ENCODE measurements at places on chromosomes 16 and 17.

GRCh38 chr17:4796552-4796920 lies 572 bp downstream of the PSMB6 start:
- DNase-seq = no peak

- no peak for DNase-seq
These were observed 134.4 kb downstream of the SKAP1 start for GRCh38 chr17:48295362-48296288.

DNA sequence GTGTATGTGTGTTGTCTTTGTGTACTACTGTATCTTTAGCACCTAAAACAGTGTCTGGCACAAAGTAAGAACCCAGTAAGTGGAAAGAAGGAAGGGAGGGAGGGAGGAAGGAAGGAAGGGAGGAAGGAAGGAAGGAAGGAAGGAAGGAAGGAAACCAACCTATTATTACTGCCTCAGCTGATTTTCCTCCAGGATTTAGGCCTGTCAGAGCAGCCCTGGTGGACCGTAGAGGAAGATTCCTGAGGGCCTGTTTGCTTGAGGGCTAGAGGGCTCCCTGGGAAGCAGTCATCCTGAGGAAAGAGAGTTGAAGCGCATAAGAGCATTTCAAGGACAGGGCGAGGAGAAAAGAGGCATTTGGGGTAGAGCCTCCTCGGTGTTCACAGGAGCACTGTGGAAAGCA lies 61.5 kb downstream of the WSB1 start:
- DNase-seq = no peak

- no peak for DNase-seq
These were observed 20.1 kb downstream of the NDEL1 start for GRCh38 chr17:8455665-8456209.

GRCh38 chr17:71942626-71943025 lies 178.2 kb upstream of the SOX9 start:
- no peak for DNase-seq

GRCh38 chr17:45895969-45896785 lies 1.8 kb downstream of the MAPT start:
- DNase-seq = no peak

DNA sequence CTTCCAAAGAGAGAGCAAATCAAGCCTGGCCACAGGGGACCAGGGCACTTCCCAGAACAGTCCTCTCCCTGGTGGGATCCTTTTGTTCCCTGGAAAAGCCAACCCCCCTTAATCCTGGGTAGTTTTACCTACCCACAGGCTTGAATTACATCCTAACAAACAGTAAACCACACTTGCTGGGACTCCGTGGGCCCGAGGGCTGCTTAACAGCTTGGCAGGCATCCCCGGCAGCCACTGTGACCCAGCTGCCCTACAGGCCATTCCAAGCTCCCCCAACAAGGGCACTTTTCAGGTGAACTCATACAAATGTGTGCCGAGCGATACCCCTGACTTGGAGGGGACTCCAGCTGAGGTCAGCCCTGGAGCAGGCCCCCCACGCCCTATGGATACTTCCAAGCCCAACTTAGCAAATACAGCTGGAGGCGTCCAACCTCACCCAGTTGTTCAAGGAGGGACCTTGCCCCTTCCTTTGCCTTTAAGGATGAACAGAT lies 26.4 kb downstream of the ADCY9 start:
- no peak for DNase-seq

DNA sequence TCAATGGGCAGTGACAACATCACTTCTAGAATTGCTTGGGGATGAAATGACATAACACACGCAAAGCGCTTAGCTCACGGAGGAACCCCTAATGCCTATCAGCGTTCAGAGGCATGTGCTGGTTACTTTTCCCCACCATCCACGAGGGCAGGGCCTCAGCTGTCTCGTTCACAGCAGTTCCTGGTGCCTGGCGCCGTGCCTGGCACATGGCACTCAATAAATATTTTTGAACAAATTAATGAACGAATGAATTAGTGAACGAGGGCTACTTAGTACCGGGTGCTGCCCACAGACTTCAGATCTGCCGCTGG lies 14.1 kb upstream of the CIBAR2 start:
- DNase-seq = no peak

DNA sequence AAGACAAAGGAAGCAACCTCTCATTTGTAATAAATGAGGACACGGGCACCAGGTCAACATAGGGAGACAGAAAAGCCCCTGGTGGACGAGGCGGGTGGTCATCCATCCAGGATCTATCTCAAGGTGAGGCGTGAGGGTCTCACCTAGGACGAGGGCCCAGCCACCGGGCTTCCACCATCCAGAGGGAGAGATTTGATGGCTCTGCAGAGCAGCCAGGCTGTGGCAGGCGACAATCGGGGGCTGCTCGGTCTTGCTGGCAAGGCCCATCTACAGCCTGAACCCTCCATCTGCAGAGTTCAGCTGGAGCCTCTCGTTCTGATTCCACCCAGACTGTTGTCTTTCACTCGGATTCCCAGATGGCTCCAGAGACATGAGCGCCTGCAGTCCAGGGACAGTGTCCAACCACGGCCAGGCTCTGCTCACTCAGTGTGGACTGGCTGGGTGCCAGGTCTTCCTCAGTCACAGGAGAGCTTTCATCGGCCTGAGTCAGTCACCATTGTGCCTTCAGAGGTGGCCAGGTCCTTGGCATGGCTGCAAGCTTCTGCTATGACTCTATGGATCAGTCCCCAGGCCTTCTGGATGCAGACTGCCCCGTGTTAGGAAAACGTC lies 5.9 kb downstream of the LITAFD start:
- DNase-seq = no peak

DNA sequence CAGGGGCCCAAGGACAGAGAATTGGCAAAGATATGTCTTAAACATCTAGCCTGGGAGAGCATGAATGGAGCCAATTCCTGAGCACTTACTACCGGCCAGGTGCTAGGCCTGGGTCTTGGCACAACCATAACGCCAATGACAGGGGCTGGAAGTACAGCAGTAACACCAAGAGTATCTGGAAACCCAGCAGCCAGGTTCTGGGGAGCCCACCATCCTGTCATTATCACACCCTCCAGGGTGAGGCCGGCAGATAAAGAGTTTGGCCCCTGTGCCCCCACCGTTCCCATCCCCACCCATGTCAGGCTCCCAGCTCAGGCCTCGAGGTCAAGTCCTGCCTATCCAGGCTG lies 508 bp upstream of the TMC8 start:
- no peak for DNase-seq

- DNase-seq = no peak
These were observed 26.3 kb downstream of the GINS3 start for GRCh38 chr16:58418601-58419000.

- DNase-seq = no peak
These were observed 77.7 kb downstream of the NETO2 start for GRCh38 chr16:47065766-47066688.

DNA sequence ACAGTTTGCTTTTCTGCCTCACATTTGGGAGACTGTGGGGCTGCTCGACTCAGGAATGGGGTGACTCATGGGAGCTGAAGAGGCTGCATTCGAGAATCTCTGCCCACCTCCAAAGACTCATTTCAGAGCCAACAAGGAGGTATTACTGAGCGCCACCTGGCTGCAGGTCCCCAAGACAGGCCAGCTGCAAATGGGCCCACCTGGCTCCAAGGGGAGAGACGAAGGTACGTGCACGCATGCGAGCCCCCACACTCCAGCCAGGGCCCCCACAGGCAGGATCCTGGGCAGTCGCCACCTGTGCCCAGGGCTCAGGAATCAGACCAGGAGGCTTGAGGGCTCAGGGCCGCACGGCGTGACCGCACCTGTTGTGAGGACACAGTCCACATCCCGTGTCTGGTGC lies 6.0 kb downstream of the HAGHL start:
- no peak for DNase-seq

DNA sequence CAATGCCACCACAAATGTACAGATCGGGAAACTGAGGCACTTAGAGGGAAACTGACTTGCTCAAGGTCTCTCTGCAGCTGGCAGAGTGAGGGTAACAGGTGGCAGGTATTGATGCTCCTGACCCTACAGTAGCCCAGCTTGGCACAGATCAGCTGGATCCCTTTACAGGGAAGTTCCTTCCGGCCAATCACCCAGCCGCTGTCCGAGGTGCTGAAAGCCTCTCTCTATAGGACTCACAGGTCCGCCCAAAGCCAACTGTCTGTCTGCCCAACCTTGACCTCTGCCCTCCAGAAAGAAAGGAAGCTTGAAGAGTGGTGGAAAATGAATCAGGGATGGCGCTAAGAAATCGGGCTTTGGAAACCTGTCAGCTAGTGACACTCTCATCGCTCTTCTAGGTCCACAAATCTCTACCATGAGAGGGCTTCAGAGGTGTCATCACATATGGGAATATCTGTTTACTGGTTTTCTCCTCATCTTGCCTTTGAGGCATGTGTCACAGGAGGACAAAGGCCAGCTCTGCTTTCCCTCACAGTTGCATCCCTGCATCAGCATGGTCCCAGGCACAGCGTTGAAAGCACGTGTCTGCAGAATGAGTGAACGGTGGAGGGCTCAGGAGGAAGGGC lies 246.2 kb downstream of the KATNIP start:
- DNase-seq = no peak

DNA sequence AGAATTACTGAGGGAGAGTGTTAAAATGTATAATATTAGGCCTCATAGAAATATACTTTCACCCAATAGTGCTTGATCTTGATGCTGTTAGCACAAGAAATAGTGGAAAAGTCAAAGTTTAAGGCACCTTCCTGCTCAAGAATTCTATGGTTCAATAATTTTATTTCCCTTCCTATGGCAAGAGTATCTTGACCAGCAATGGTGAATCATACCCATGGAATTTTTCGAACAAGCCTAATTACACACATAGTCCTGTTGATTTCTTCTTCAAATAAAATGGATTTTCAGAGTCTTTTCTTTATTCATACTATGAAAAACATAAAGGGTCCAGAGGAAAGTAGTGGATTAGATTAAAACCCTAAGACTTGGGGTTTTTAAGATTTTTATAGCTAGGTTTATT lies 810.6 kb downstream of the CDH11 start:
- no peak for DNase-seq

DNA sequence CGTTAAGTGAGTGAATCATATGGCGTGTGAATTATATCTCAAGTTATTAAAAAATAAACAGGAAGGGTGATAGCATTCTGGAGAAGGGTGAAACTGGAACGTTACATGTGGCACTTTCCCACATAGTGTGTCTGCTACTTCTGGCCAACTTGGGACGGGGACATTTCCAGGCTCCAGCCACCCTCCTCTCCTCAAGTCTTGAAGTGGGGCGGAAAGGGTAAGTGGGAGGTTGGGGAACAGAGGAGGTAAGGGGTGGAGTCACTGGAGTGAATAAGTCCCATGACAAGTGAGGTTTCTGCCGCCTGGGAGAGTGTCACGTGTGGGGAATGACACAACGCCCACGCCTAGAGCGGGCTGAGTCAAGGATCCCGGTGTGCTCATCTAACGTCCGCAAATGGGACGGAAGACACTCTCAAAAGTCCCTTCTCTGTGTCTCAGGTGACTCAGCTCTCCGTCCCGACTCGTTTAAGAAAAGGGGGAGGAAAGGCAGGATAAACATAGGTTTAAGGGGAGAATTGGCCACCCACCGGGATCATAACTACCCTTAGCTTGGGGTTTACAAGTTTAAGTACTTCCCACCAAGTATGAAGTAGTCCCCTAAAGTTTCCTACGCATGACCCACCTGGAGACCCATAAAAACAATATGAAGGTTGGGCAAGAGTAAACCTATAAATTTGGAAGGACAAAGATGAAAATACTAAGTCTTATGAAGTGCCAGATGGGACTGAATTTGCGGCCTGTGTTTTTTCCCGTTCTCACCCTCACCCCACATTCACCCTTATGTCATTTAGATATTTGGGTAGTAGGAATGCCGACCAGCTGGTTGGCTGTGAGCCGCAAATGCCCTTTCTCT lies 1.2 kb upstream of the SPAG9 start:
- peak; percentile 77 for DNase-seq

GRCh38 chr16:52497067-52497816 lies 49.7 kb downstream of the TOX3 start:
- DNase-seq = no peak

- peak; percentile 43 for DNase-seq
These were observed 7.0 kb downstream of the DHX40 start for GRCh38 chr17:59572301-59572924.

DNA sequence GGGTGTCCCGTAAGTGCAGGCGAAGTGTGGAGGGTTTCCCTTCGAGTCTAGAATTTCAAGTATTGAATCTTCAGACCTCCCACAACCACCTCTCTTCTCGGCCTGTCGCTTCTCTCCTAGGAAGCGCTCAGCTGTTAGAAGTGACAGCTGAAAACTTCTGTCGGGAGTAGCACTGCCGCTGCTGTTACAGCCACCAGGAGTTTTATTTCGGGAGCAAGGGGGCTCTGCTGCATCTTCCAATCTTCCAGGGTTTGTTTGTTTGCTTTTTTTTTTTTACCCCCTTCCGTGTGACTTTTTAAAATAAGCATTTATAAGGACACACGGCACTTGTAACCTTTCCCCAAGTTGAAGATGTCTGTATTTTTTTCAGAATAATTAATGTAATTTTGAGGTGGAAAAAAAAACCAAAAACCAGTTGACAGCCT lies 767 bp downstream of the RPS6KB1 start:
- peak; percentile 5 for DNase-seq

GRCh38 chr17:51221322-51221721 lies 38.5 kb downstream of the MBTD1 start:
- no peak for DNase-seq

- no peak for DNase-seq
These were observed 8.7 kb downstream of the CACNG5 start for GRCh38 chr17:66843627-66844026.

DNA sequence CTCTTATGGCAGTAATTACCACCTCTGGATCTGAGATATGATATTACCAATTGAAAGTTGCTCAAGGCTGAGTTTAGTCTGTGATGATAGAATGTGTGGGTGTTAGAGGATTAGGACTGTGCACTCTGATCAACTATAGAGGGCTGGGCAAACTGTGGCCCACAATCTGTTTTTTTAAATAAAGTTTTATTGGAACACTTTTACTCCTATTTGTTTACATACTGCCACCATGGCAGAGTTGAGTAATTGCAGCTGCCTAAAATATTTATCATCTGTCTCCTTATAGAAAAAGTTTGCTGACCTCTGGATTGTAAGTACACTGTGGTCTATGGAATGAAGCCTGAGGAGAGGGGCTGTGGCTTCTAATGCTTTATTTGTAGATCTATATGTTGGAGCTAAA lies 71.5 kb upstream of the N4BP1 start:
- no peak for DNase-seq

DNA sequence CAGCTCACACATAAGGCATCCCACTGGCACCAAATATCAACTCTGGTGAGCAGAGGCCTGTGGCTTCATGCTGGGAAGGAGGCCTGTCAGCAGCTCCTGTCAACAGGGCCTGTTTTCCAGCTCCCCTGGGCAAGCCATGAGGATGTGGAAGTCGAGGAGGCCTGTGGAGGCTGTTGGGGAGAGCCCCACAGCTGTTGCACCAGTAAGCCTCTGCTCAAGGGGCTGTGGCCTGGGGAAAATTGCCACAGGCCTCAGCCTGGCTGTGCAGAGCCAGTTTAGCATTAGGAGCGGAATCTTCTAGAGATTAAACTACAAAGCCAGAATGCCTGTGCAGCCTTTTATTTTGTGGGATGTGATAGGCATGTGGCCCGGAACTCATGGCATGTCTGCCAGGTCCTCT lies 202.1 kb downstream of the SPECC1 start:
- DNase-seq = no peak

- no peak for DNase-seq
These were observed at the start of gene PGS1 for GRCh38 chr17:78378225-78379130. TSS of gene PGS1 (plus strand) at chr17:78378649. CDS start at chr17:78378666, 17 bp downstream.

GRCh38 chr16:8853150-8853549 lies 15.7 kb downstream of the CARHSP1 start:
- no peak for DNase-seq

Data from skeletal muscle cell (primary cell).